ENCODE measurements at places on chromosomes 5 and 9.
A peak's percentile ranks its signal among the peaks of the same experiment; 100 is the strongest.

DNA sequence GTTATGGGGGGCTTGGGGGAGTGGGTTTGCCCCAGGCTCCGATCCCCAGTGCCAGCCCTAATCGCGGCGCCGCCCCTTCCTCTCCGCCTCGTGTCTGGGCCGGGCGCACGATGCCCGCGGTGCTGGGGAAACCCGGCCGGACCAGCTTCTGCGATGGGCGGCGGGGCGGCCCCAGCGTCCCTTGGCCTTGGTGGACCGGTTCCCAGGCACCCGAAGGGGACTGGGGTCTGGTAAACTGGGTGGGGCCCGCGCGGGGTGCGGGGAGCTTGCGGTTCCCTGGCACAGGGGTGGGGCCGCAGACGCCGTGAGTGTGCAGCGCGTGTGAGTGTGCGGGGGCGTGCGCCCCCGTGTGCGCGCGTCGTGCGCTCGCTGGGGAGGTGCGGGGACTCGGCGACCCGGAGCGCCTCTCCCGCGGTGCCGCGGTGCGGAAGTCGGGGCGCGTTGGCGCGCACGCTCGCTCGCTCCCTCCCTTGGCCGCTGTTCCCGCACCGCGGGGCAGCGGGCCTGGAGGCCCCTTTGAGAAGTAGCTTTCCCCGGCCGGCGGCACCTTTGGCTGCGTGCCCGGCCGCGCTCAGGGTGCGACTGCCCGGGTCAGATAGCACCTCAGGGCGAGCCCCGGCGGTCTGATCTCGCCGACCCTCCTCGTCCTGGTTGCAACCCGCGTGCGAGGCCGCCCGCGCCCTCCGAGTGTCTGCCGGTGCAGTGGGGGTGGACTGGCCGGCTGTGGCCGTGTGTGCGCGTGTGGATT is 568 bp downstream of the MACIR start:
- peak; percentile 52 for DNase-seq

DNA sequence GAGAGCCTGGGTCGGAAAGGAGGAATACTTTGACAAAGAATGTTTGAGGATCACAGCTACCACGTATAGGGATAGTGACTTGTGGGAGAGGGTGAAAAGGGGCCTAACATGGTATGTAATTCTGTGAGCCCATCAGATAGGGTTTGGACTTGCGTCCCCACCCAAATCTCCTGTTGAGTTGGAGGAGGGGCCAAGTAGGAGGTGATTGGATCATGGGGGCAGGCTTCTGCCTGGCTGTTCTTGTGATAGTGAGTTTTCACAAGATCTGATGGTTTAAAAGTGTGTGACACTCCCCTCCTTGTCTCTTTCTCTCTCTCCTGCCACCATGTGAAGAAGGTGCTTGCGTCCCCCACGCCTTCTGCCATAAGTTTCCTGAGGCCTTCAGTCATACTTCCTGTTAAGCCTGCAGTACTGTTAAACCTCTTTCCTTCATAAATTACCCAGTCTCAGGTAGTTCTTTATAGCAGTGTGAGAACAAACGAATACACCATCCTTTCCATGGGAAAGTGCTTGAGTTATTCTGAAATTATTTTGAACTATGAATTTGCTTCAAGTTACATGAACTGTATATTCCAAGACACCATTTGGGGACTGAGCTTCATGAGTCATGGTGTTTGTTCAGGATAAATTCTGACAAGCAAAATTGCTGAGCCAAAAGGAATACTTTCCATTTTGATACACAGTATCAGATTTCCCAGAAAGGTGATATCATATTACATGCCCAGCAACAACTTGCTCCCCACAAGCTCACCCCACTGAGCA is 68.8 kb upstream of the SSBP2 start:
- no peak for DNase-seq

GRCh38 chr9:132708769-132709430 is 38.6 kb downstream of the GTF3C4 start:
- no peak for DNase-seq

DNA sequence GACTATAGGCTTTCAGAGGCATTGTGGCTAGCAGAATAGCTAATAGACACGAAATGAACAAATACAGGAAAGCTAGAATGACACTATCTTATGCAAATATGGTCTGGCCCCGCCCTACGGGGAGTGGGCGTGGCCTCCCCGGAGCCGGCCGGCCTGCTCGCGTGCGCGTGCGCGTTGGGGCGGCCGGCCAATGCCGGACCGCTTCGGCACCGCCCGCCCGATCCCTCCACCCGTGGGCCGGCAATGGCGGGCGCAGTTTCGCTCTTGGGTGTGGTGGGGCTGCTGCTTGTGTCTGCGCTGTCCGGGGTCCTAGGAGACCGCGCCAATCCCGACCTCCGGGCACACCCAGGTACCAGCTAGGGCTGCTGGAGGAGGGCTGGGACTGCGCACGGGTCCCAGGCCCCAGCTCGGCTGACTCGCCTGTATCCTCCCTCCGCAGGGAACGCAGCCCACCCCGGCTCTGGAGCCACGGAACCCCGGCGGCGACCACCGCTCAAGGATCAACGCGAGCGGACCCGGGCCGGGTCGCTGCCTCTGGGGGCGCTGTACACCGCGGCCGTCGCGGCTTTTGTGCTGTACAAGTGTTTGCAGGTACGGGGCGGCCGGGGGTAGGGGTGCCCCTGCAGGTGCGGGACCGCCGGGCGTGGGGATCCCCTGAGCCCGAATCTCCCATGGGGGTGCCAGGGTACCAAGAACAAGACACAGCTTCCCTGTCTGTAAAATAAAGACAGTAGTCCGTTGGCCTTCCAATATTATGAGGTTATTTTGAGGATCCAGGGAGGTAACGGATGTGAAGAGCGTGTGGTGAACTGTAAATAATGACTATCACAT is at the start of gene CCDC107:
CCDC107 (plus strand) TSS at position 156 of the 831 bp plus-strand sequence; CDS start at position 244, 88 bp downstream.
- DNase-seq = peak; percentile 75

- no peak for DNase-seq
These were observed 150.9 kb downstream of the BRINP1 start for GRCh38 chr9:119218293-119218692.

DNA sequence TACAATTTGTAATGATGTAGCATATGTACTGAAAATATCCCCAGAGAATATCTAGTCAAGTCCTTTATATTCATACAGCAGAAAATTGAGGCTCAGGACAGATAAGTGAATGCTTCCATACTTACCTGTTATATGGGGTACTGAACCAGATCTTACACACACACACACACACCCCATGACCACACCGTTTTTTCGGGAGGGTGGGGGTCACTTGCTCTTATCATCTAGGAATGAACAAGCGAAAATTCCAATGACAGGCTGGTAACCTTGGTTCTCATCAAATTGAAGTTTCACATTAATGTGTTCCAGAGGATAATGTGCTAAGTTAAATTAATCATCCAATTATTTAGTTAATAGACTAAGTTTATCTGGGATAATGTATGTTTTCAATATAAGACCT is 48.8 kb downstream of the ARL15 start:
- no peak for DNase-seq

DNA sequence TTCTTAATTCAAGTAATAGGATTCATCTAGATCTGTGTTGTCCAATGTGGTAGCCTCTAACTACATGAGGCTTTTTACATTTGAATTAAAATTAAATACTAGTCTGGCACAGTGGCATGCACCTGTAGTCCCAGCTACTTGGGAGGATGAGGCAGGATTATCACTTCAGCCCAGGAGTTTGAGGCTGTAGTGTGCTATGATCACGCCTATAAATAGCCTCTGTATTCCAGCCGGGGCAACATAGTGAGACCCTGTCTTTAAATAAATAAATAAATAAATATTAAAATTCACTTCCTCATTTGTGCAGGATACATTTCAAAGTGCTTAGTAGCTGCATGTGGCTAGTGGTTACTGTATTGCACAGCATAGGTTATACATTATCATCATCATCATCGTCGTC is 91.8 kb downstream of the UBE2R2 start:
- DNase-seq = no peak

All from activated CD4-positive, alpha-beta T cell treated with anti-CD3 and anti-CD28 coated beads for 1 hour (primary cell).